H1 (cell line): ENCODE measurements at places on chromosomes 11 and 22. TPM values are rescaled to one million over a fixed set of nuclear protein-coding genes. Genes with fewer than 3 reads are reported as not detected.

The RHOD gene
- total RNA-seq, result 10.5 and 12.1 TPM in 2 replicates

DNA sequence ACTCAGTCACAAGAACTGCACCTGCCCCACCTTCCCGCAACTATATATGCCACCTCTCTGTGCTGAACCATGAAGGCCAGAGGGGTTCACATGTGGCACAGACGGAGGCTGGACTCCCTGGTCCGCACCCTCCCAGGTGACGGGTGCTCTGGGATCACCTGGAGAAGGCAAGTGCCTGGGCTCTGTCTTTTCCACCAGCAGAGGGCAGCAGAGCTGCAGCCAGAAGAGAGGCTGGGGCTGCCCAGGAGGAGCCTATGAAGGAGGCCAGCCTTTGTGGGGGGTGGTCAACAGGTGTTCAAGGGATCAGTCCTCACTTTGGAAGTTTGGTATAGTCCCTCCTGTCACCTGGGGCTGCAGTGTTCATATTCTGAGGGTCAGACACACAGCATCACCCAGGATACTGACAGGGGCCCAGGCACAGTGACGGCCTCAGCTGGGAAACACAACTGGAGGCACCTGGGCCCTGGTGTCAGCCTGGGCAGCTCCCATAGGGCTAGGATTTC is 39.2 kb upstream of the IGLL5 start:
- no peak for DNase-seq

- DNase-seq, result peak; percentile 69
These were observed 50.2 kb downstream of the AP2A2 start for GRCh38 chr11:975827-976226.

GRCh38 chr11:62233730-62234129 is 8.3 kb upstream of the SCGB1D2 start:
- no peak for DNase-seq

GRCh38 chr11:70169127-70169526 is 34.0 kb upstream of the FADD start:
- no peak for DNase-seq

- no peak for DNase-seq
These were observed 78.3 kb downstream of the EMSY start for GRCh38 chr11:76523147-76523546.

The CYB5R2 gene
- 50.4 and 53.0 TPM in 2 replicates for total RNA-seq

The SERHL2 gene
- total RNA-seq, result 2.1 TPM in 1 of 2 replicates, not detected in the other

DNA sequence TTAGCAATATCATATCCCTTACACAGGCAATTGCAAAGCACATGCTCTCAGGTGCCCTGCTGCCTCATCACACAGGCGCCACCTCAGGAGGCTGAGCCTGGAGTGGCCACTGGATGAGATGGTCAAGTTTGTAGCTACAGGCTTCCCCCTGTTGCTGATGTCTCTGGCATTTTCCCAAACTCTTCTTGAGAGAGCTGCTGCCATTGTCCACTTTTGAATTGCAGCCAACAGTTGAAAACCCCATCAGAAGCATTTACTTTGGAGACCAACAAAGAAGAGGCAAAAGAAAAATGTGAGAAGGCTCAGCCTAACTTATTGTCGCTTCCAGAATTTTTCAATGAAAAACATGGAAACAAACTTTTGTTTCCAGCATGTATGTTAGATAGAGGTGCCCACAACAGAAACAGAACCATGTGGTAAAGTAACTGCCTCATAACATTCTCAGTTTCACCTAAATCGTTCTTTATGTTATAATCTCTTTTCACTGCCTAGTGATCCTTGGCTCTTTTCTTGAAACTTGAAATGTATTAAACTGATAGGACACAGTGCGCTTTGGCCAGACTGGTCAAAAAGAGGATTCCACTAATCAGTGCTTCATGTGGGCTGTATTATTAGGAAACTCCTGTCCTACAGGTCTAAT is 47.6 kb upstream of the OR8B8 start:
- DNase-seq, result no peak

GRCh38 chr11:96145163-96145585 is 197.8 kb downstream of the MAML2 start:
- DNase-seq, result no peak

- no peak for DNase-seq
These were observed 13.5 kb downstream of the ARFGAP2 start for GRCh38 chr11:47163193-47163592.

DNA sequence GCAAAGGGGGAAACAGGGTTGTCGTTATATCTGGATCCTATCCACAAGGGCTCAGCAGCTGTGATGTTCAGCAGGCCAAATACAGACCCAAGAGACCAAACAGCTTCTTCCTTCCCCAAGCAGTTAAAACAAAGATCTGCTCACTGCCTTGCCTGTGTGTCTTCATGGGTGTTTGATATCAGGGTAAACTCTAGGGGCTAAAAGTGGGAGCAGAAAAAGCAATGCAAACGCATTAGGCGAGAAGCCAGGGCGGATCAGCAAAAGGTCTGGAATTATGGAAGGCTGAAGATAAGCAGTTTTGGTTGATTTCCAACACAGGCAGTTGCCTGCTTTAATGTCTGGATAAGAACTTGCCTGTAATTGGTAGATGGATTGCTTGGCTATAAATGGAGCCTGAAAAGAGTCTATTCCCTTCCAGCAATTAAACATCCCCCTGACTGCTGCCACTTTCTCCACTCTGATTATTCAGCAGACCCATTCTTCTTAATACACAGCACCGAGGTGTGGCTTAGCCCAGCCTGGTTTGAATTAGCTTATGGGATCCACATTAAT is 126.3 kb downstream of the COMMD9 start:
- DNase-seq, result no peak

The F2 gene
- total RNA-seq, result not detected in 2 replicates
